ENCODE measurements at places on chromosomes 5 and 9.
A peak's percentile ranks its signal among the peaks of the same experiment; 100 is the strongest.

- no peak for DNase-seq
Observed at GRCh38 chr9:77876590-77876989, 155.0 kb downstream of the GNAQ start.

GRCh38 chr5:1974501-1975405, 92.0 kb upstream of the IRX4 start:
- no peak for DNase-seq

DNA sequence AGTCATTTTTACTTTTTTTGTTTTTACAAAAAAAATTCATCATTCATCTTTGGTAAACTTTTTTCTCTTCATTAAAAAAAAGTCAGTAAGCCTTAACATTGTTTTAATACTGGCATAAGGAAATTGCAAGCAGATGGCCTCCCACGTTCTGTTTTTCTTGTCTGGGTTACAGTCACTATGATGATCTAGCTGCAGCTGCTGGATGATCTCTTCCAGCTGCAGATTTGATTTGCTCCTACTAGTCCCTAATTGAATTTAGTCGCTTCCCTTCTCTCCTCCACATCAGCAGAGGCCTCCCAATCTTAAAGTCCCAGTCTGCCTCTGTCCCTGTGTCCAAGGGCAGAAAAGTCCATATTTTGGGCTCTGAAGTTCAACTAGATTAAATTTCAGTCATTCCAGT, 106.8 kb upstream of the PTGER4 start:
- DNase-seq: peak; percentile 49

DNA sequence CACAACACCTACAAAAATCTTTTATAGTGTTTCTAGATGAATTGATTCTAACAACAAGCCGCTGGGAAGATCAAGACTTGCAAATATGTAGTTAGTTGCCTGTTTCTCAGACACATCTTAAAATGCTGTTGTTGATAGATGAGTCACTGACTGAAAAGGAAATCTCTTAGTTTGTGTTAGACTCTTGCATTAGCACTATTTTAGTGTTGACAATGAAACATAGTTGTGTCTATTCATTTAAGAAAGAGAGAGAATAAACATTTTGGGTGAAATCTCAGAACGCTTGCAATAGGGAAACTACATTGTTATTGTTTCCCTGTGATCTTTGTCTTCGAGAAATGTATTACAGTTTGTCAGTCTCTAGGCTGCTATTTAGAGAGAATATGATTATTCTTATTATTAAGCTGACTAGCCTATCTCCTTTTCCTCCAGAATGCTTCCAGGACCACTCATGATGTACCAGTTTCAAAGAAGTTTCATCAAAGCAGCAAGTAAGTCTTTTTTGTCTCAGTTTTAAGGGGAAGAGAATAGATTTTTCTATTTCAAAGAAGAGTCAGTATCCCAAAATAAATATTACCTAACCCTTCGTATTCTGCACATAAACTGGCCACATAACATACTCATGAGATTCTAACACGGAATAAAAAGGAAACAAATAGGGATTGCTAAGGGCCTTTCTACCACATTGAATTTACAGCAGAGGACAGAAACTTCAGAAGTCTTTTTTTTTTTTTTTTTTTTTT, 285.6 kb downstream of the ARHGAP26 start:
- no peak for DNase-seq

DNA sequence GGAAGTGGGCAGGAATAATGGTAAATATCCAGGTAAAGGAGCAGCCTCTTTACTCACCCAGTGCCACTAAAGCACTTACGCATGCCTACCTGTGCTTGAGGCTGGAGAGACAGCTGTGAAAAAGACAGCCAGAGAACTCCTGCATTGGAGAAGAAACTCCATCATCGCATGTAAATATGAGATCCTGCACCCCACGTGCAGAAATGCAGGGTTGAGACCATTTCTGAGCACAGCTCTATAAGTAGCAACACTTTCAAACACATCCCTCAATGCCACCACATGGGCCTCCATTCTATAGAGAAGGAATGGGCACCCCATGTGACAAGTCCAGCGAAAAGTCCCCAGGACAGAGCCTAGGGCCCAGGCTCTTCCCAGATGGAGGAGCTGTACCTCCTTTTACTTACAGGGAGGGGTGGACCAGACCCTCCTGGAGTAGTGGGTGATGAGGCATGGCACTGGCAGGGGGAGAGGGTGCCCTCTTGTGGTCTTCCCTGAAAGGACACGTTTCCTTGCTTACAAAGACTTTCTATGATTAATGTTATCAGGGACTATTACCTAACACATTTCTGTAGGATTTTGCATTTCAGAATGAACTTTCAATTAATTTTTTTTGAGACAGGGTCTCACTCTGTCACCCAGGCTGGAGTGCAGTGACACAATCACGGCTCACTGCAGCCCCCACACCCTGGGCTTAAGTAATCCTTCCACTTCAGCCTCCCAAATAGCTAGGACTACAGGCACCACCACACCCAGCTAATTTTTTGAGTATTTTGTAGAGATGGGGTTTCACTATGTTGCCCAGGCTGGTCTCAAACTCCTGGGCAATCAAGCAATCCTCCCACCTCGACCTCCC, 55.3 kb upstream of the IL17B start:
- DNase-seq: peak; percentile 69

GRCh38 chr9:117403403-117403811, 11.4 kb downstream of the ASTN2 start:
- no peak for DNase-seq

DNA sequence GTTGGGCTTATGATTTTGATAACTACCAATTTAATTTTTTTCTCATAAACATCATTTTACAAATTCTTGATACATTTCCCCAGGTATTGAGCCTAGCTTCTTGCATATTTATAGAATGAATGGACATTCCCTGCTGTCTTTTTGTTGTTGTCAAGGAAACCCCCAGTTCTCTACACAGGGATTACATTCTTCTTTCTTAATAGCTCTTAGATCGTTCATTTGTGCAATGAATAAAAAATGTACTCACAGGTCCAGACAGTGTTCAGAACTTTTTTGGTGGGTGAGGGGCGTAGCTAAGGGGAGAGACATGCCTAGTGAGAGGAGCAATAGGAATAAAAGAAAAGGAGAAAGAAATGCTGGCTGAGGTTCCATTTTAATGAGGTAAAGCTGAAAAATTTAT, 58.6 kb downstream of the VCAN start:
- DNase-seq: no peak

DNA sequence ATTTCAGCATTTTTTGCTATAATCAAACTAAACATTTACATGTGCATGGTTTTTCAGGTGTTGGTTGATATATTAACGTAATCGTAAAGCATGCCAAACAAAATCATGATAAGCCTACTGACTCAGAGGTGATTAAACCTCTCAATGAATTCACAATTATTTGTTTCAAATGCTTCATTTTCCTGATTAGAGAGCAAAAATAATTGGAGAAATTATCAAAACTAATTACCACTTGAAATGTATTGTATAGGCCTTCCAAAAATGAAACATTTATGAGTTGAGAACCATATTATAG, 45.7 kb upstream of the JMY start:
- no peak for DNase-seq

DNA sequence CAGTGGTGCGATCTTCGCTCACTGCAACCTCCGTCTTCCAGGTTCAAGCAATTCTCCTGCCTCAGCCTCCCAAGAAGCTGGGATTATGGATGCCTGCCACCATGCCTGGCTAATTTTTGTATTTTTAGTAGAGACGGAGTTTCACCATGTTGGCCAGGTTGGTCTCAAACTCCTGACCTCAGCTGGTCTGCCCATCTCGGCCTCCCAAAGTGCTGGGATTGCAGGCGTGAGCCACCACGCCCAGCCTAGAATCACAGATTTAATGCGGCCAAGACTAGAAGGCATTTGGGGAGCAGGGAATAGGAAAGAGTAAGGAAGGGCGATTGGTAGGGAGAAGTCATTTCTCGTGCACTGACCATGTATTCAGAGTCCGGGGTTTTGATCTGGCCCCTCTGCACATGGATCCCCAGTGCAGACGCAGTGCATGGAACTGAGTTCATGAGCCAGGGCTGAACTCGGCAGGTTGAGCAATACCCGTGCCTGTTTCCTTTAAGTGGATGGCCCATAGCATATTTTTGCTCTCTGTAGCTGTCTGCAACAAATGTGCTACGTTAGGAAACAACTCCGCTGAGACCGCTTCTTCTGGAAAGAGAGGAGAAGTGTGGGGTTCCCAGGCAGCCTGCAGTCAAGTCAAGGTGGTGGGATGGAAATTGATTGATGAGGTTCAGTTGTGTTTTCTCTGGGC, 3.4 kb upstream of the HMCN2 start:
- no peak for DNase-seq

GRCh38 chr5:34688015-34688810, 32.1 kb downstream of the RAI14 start:
- DNase-seq: no peak

- DNase-seq: no peak
Observed at GRCh38 chr9:129242971-129243561, 65.0 kb upstream of the IER5L start.

GRCh38 chr5:57855831-57856230, 373.2 kb upstream of the ACTBL2 start:
- DNase-seq: no peak

- DNase-seq: no peak
Observed at GRCh38 chr5:138110266-138110963, 26.6 kb downstream of the WNT8A start.

DNA sequence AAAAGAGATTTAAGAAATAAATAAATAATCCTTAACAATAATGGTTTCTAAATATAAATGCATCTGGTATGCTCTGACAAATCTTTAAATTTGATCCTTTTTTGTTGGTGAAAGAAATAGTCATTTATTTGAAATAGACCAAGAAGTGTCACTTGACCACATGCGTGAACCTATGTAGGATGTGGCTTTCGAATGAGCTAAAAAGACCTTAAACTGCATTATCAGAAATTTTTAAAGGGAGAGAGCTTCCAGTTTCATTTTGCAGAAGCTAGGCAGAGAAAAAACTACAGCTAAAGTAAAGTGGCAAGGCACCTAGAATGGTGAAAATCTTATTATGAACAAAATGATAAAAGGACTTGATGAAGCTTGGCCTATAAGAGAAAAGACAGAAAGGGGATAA, 309.2 kb upstream of the EFNA5 start:
- no peak for DNase-seq

GRCh38 chr9:134422301-134423090, 96.2 kb downstream of the RXRA start:
- DNase-seq: peak; percentile 40

DNA sequence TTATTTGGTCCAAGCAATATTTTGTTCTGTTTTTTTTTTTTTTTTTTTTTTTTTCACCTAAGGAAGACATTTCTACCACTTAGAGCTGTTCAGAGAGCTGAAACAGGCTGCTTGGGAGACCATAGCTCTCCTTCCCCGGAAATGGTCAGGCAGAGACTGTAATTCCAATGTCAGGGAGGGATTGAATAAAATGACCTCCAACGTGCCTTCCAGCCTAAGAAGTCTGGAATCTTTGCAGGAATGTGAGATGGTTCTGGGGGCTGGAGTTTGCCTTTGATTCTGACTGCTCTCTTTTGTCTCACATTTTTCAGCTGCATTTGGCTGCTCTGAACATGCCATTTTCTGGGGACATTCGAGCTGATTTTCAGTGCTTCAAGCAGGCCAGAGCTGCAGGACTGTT, 38.3 kb upstream of the TGFBR1 start:
- no peak for DNase-seq

- DNase-seq: no peak
Observed at GRCh38 chr5:4244306-4244705, 648.7 kb downstream of the IRX1 start.

- DNase-seq: no peak
Observed at GRCh38 chr5:77213601-77214000, 3.1 kb downstream of the PDE8B start.

- DNase-seq: no peak
Observed at GRCh38 chr5:56440871-56441740, 208.0 kb upstream of the ANKRD55 start.

GRCh38 chr9:123418052-123418430, 62.0 kb downstream of the CRB2 start:
- DNase-seq: no peak

- DNase-seq: no peak
Observed at GRCh38 chr9:134057307-134057657, 10.5 kb downstream of the BRD3 start.

GRCh38 chr5:88474574-88474973, 205.9 kb upstream of the TMEM161B start:
- DNase-seq: no peak

GRCh38 chr5:16757989-16758501, 141.2 kb upstream of the RETREG1 start:
- no peak for DNase-seq

GRCh38 chr9:22210262-22210661, 201.2 kb upstream of the CDKN2B start:
- no peak for DNase-seq

- DNase-seq: peak; percentile 41
Observed at GRCh38 chr9:106892632-106893031, 29.7 kb downstream of the ZNF462 start.

GRCh38 chr5:38029397-38030065, 189.7 kb upstream of the GDNF start:
- DNase-seq: no peak

Data from heart right ventricle (tissue), 16 donors.